Stimulated activated CD8-positive, alpha-beta memory T cell treated with anti-CD3 and anti-CD28 coated beads, Interleukin-4, amount 100 ng/mL, for 4 hours (primary cell): ENCODE measurements at places on chromosomes 2 and 18.

GRCh38 chr18:33700513-33700976, 122.5 kb downstream of the ASXL3 start:
- no peak for DNase-seq

DNA sequence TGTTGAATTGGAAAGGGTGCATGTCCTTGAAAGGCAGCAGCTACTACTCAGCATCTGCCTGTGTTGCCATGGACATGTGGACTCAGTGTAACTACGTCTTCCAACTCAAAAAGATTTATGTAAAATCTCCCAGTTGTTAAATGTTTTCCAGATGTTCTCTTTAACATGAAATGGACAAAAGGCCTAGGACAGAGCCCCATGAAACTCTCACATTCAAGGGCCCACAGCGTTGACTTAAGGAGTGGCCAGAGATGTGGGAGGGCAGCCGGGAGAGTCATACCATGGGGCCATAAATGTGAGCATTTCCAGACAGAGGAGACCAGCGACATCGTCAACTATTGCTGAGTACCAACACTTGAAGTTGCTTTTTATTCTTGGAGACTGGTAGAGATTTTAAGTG, 9.9 kb downstream of the SLC3A1 start:
- no peak for DNase-seq

DNA sequence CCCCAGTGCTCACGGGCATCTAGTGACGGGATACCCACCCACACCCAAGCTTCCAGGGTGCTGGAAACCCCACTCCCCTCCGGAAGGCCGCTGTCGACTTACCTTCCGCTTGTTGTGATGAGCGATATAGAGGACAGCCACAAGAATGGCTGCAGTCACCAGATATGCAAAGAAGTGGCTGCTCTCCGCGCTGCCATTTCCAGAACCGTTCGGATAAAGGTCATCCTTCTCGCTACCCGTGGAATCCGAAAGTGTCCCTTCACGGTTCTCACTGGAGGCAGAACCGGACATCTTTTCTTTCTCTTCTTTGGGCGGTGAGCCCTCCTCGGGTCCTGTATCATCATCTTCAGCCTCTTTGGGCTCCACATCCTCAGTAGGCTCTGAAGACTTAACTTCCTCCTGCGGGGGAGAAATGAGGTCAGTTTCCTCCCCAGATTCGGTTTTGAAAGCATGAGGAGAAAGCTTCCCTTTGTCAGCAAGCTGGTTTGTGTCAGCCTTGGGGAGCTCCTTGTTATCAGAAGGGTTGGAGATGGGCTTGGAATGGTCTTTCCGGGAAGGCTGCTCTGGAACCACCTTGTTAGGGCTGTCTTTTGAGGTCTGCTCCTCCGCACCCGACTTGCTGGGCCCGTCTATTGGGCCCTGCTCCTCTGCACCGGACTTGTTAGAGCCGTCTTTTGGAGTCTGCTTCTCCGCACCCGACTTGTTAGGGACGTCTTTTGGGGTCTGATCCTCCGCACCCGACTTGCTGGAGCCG, 1.2 kb downstream of the TGOLN2 start:
- no peak for DNase-seq

GRCh38 chr18:70513502-70514171, 224.8 kb downstream of the SOCS6 start:
- no peak for DNase-seq

DNA sequence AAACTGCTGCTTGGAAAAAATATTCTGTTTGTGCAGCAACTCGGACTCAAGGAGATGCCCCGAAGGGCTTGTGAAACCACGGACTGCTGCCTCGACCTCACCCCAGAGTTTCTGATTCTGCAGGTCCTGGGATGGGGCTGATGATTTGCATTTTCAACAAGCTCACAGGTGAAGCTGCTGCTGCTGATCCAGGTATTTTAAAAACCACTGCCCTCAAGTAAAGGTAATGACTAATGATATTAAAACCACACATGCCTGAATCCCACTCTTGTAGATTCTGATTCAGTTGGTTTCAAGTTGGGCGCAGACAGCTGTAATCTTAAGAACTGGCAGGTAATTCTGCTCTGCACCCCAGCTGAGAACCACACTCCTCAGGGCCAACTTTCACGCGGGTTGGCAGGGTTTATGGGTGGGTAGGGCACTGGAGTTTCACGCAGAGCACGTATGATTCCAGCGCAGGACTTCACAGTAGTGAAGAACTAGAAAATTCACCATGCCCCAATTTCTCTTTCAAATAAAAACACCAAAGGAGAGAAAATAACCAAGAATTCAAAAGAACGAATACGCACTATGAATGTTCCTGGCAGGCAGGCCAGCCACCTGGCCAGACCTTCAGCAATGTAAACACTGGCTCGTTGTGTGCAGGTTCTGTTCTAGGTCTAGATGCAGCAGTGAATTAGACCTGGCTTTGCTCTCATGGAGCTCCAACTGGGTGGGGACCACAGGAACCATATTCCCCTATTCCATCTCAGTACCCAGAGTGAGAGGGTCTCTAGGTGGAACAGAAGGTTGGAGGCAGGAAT, 74.6 kb upstream of the ZFP36L2 start:
- DNase-seq: no peak

DNA sequence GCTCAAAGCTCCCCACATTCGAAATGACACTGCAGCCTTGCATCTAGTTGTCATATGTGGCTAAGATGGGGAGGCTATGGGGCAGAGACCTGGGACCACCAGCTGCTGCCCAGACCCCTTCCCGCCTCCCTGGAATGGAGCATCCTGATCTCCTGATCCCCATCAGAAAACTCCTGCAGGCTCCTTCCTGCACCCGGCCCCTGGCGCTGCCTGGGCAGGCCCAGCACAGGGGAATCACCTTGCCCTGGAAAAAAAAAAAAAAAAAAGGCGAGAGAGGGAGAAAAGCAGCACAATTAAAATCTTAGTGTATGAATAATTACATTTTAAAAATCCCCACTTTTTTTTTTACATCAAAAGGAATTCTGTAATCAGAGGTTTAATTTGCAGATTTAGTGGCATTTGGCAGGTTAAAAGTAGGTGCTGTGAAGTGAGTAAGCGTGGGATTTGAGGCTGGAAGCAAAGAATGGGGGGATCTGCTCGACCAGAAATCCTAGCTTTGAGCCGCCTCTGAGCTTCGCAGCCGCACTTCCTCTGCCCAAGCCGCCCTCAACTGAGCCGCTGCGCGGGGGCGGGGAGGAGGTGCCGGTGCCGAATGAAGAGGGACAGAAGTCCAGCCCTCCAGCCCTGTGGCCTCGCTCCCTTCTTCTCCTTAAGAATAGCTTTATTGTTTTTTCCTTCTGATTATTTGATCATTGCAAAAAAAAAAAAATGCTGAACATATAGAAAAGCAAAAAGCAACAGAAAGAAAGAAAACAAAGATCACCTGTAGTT, 30.0 kb downstream of the THNSL2 start:
- peak; percentile 10 for DNase-seq

- DNase-seq: no peak
These were observed 8.5 kb downstream of the CEP76 start for GRCh38 chr18:12694032-12694431.

- no peak for DNase-seq
These were observed 301.7 kb downstream of the ALK start for GRCh38 chr2:29619689-29620088.

GRCh38 chr2:202762556-202762955, 109.0 kb downstream of the ICA1L start:
- DNase-seq: no peak

GRCh38 chr2:227608561-227609338, 5.9 kb downstream of the SCYGR3 start:
- no peak for DNase-seq

- no peak for DNase-seq
These were observed 54.1 kb downstream of the XIRP2 start for GRCh38 chr2:166942377-166942776.

- no peak for DNase-seq
These were observed 39.6 kb downstream of the RAB3GAP1 start for GRCh38 chr2:135091681-135092080.

- no peak for DNase-seq
These were observed 61.4 kb upstream of the TUBA3E start for GRCh38 chr2:130259594-130259993.

GRCh38 chr18:48031641-48032040, 101.2 kb upstream of the SMAD2 start:
- DNase-seq: no peak

DNA sequence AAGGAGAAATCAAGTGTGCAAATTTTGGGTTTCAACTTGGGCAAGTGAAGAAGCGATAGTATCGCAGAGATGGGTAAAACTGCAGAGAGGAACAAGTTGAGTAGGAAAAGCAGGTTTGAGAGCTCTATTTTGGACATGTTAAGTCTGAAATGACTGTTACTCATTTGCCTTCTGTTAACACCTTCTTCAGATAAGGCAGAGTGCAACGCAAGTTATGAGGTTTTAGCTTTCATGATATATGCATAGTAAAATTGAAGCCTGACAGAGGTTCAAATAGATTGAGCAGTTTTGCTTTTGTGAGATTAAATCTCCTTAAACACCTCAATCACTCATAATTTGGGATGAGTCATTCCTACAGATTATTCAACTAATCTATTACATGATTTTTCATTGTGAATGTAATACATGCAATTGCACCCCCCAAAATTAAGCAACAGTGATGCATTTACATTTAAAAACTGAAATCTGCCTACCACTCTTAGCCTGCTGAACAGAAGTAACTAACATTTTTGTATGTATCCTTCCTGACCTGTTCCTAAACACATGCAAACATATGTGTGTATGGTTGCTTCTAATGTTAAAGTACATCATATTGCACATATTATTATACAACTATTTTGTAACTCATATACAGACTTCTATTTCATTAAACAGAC, 575.4 kb downstream of the ARHGAP15 start:
- DNase-seq: no peak

GRCh38 chr18:13266218-13267100, 47.9 kb downstream of the LDLRAD4 start:
- DNase-seq: no peak

GRCh38 chr18:48135436-48135966, 205.0 kb upstream of the SMAD2 start:
- no peak for DNase-seq

DNA sequence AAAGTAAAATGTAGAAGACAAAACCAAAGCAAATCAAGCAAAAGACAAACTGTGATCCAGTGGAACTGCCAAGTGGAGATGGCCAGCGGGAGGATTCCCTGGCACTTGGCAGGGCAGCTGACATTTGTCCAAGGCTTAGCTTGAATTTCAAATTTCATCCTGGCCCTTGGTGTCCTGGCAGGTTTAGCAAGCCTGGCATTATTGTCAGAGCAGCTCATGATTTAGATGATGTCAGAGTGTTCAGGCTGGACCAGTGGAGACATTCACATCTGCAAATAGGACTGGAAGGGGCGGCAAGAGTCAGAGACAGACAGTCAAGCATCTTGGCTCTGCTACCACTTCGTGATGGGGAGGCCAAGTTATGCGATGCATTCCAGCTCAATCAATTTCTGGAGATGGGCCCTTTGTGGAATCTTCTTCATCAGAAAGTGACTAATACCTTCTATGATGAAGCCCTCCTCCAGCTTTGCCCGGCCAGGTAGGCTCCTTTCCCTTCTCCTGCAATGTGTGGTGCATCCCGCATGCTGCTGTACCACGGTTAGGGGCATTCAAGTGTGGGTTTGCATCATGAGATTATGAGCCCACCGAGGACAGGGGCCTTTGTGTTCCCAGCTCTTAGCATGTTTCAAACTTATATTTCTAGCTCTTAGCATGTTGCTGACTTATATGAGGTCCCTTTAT, 199.7 kb downstream of the ANKRD30B start:
- no peak for DNase-seq

GRCh38 chr2:16683576-16683975, 17.9 kb upstream of the CYRIA start:
- no peak for DNase-seq

- no peak for DNase-seq
These were observed 124.1 kb downstream of the EN1 start for GRCh38 chr2:118723394-118723793.
